ENCODE measurements at places on chromosomes 5 and 9.
A peak's percentile ranks its signal among the peaks of the same experiment; 100 is the strongest.

DNA sequence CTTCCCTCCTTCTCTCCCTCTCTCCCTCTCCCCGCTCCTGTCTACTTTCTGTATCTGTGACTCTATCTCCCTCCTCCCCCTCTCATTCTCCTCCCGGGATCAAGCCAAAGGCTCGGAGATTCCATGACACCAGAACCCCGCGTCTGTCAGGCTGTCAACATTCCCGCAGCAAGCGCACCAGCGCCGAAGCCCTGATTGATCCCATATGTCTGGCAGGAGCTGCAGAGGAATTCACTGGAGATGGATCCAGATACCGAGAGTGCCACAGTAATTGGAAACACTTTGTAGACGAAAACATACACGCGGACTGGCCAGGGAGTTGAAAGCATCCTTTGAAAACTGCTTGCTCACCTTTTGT is 300 bp upstream of the SVEP1 start:
- no peak for DNase-seq

DNA sequence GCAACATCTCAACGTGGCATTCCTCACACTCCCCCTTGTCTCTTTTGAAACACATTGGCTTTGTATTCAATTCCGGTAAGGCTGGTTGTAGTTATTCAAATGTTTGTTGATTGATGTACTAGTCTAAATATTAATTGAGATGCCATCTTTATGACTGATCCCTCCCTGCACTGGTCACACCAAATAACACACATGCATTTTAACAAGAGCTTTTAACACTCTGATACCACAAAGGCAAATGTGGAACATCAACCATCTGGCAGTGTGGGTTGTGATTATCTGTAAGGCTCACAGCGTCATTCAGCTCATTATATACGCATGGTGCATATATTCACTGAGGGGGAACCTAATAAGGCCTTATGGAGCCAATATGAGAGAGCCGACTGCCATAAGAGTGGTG is 305.0 kb downstream of the TENT4A start:
- peak; percentile 74 for DNase-seq

DNA sequence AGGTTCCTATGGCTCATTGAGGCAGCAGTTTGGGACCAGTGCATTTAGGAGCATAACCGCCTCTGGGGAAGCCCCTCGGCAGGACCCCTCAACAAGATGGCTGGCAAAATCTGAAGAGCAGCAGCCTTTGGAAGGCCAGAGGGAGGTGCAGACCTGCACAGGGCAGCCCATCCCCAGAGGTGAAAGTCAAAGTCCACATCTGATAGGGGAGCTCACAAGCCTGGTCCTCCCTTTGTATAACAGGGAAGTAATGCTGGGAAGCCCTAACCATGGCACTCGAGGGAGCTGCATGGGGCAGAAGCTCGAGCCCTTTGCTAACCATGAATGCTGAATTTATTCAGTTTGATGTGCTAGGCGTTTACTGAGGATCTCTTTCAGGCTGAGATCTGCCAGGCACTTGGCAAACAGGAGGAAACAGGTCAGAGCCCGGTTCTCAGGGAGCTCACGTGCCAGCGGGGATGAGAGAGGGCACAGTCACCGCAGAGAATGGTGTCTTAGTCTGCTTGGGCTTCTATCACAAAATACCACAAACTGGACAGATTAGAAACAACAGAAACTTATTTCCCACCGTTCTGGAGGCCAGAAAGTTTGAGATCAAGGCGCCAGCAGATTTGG is 114.1 kb downstream of the GABBR2 start:
- DNase-seq: no peak

DNA sequence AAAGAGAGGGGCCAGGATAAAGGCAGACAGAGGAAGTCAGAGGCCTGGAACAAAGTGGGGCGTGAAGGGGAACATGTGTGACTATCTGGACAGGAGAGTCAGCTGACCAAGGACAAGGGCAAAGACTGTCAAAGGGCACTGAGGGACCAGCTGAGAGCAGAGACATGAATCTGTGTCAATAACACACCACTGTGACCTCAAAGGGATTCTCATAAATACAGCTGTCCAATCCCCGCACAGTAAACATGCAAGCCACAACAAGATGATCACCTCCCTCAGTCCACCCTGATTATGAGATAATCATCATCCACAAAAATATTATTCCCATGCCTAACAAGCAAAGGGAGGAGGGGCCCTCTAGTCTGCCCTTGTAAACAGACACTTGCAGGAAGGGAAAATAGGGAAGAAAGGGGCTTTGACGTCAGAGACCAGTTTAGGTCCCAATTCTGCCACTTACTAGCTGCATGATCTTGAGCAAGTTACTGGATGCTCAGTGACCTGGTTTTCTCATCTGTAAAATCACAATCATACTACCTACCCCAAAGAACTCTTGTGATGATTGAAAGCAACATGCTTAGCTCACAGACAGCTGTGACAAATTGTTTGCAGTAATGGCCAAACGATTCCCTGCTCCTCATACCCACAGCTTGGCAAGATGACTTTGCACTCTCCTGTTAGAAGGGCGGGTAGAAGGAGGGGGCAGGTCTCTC is 41.8 kb downstream of the RAPGEF1 start:
- no peak for DNase-seq

DNA sequence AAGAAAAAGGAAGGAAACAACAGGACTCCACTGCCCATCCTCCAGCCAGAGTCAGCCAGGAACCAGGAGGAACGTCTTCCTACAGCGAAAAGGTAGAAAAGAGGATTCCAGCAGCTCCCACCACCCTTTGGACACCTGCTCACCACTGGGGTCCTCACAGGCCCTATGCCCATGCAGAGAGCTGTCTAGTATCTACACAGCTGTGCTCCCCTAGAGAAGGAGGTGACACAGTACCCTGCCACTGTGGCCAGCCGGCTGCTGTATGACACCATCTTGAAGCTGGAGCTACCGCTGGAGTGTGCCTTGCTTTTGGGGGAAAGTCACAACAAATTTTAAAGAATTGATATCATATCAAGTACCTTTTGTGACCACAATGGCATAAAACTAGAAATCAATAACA is 92.6 kb downstream of the GTF3C4 start:
- DNase-seq: no peak

DNA sequence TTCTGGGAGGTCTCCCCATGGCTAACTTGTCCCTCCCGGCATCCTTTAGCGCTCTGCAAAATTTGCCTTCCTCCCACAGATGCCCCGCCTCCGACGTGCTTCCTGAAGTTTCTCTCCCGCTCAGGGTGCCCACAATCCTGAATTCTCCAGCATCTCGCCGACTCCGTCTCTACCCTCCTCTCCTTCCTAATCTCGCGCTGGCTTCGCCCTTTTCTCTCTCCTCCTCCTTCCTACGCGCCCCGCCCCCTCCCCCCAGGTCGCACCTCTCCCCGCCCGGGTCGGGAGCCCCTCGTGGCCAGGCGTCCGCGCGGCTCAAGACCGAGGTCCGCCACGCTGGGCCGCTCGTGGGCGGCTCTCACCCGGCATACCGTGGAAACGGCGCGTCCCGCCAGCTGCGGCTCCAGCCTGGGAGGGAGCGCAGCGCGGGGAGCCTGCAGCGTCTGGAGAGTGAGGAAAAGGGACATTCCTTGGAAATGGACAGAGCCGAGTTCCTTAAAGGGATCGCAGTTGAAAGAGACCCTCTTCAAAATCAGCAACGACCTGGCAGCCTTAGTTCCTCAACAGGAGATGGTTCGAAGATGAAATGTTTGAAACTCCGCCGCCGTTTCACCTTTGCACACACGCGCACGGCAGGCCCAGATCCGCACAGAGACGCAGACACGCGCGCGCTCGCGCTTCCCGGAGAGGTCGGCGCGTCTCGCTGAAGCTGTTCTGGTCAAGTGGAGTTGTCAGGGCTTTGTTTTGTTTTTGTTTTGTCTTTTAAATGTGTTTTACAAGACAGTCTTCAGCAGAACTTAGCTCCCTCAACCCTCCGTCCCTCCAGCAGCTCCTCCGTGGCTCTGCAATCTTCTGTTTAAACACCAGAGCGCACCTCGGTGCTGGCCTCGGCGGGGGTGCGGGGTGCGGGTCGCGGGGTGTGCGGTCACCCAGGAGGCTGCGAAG is 5.0 kb upstream of the IRX2 start:
- DNase-seq: no peak

DNA sequence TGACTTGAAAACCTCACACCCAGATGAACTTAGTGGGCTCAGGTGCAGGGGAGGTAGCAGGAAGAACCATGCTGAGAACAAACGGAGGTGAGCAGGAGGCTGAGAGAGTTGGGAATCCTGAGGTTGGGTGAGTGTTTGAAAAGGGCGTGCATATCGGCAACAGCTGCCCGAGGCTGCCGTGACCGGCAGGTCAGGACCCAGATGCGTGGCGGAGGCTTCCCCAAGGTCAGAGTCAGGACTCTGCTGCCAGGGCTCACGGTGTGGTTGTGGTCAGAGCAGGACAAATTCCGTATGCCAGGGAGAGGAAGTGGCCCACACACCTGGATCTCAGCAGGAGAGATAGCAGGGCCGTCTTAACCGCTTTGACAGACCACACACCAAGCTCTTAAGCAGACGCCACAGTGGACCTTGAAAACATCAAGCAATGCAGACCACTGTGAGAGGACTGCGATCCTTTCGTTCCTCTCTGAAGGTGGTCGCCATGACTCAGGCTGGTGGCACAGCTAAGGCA is 43.1 kb downstream of the ADAMTS16 start:
- DNase-seq: no peak

GRCh38 chr5:128252196-128252595 is 168.6 kb downstream of the SLC12A2 start:
- DNase-seq: no peak

DNA sequence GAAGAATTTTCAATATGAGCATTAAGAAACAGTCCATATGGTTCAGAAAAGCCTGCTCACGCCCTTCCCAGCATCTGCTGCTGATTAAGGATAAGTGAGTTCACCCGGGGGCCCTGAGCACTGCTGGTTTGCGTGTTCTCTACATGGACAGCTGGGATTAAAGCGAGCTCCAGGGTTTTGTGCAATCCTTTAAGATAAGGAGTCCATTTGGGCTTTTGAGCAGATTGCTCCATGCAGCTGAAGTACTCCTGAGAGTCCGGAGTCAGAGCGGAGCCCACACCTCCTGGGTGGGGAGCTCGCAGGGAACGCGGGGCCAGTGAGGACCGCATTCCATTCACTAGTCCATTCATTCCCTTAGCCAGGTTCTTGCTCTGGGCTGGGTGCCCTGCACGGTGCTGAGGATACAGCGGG is 149.3 kb upstream of the COL5A1 start:
- DNase-seq: no peak

DNA sequence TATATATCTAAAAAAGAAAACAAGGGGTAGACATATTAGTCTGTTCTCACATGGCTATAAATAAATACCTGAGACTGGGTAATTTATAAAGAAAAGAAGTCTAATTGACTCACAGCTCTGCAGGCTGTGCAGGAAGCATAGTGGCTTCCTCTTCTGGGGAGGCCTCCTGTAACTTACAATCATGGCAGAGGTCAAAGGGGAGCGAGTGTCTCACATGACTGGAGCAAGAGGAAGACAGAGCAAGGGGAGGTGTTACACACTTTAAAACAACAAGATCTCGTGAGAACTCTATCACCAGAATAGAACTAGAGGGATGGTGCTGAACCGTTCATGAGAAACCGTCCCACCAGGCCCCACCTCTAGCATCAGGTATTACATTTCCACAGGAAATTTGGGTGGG is 616.8 kb downstream of the TLE4 start:
- DNase-seq: no peak

Measured in NCI-H446 treated with DMSO at 0.1 percent for 48 hours (cell line).